ENCODE measurements at places on chromosomes 4 and X. TPM values are rescaled to one million over a fixed set of nuclear protein-coding genes. Genes with fewer than 3 reads are reported as not detected.

GRCh38 chr4:100075056-100075455 is 115.2 kb downstream of the DDIT4L start:
- H3K4me3 ChIP-seq = no peak overlapping the region
- no peaks in the 10 kb centered on the region for H3K27me3 ChIP-seq
- H3K36me3 ChIP-seq = no peaks in the 10 kb centered on the region
- DNase-seq = no peak
- H3K27ac ChIP-seq = no peak overlapping the region

DNA sequence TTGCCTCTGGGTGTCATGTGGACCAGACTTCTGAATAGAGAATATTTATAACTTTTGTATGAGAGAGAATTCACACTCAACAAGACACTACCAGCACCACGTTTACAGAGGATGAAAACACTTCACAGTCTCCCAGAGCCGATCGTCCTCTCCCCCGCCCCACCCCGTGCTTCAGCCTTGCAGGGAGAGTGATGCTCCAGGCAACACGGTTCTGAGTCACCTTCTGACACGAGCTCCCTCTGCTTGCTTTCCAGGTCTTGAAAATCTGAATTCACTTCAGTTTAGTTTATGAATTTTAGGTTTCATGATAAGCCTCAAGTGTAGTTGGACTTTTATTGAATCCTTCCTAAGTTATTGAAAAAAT is 59.8 kb downstream of the CPLX1 start:
- H3K36me3 ChIP-seq = peaks cover 100% of the 10 kb centered on the region
- no peak for DNase-seq
- no peaks in the 10 kb centered on the region for H3K27me3 ChIP-seq
- H3K27ac ChIP-seq = no peak overlapping the region

- H3K27me3 ChIP-seq = no peaks in the 10 kb centered on the region
- DNase-seq = no peak
- no peaks in the 10 kb centered on the region for H3K4me1 ChIP-seq
Observed at GRCh38 chrX:106802063-106802387, 448 bp upstream of the TBC1D8B start.

- H3K36me3 ChIP-seq = no peaks in the 10 kb centered on the region
- H3K27me3 ChIP-seq = no peaks in the 10 kb centered on the region
- no peak overlapping the region for H3K27ac ChIP-seq
- no peaks in the 10 kb centered on the region for H3K4me1 ChIP-seq
- H3K4me3 ChIP-seq = no peak overlapping the region
Observed at GRCh38 chr4:77994194-77994721, 62.9 kb upstream of the FRAS1 start.

DNA sequence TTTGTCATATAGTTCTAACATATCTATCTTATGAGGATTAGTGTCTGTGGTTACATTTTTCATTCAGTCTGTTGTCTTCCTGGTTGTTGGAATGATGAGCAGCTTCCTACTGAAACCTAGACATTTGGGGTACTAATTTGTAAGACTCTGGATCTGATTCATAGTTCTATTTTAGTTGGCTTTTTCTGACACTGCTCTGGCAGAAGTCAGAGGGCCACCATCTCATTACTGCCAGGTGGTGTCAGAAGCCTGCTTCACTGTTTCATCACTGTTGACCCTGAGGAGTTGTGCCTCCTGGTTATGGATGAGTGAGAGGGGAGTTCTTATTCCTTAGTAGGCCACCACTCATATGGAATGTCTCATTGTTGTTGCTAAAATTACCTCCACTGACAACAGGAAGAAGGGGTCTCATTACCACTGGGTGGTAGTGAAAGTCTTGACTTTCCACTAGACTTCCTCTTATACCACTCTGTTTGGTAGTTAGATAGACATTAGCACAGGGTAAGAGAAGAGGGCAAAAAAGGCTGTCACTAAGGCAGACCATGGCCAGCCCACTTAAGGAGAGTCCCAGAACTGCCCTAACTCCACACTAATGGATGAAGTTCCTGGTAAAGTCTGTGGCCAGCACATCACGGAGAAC is 395.2 kb downstream of the SPOCK3 start:
- H3K4me3 ChIP-seq = no peak overlapping the region
- no peak overlapping the region for H3K27ac ChIP-seq
- no peak for DNase-seq
- no peaks in the 10 kb centered on the region for H3K27me3 ChIP-seq
- H3K36me3 ChIP-seq = no peaks in the 10 kb centered on the region

ARX gene
- total RNA-seq = not detected

DNA sequence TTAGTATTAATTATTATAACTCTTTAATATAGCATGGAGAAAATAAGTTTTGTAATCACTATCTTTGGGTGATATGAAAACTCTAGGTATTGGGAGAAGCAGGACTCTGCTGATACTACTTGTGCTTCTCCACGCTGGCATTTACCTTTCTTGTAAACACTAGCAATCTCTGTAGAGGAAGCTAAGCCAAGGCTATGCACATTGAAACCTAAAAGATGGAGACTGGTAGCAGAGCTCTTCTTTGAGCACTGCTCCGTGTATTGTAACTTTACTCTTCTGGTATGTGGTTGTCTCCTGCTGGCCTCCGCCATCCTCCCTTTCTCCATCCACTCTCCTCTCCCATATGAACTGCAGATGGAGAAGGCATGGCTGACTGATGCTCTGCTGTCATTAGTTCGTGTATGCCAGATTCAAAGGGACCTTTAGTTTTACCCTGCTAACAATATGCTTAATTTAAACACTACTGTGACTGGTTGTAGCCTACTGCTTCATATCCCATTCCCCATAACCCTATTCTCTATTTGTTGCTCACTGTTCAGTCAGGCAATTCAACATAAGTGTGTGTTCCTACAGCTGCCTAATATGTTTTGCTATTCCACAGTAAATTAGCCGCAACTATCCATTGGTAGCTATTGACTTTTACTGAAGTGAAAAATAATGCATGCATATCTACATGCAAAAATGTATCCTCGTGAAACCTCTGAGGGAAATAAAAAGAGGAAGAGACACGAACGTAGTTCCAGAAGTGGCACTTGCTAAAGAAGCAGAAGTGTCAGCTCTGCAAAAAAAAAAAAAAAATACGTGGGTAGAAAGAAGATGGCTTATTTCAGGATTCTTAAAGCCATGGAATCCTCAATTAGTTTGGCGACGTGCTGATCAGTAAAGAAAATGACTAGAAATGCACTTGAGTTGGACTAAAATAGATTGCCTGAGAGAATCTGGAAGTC is 55.6 kb upstream of the CCSER1 start:
- no peaks in the 10 kb centered on the region for H3K36me3 ChIP-seq
- DNase-seq = no peak
- no peak overlapping the region for H3K27ac ChIP-seq
- H3K27me3 ChIP-seq = no peaks in the 10 kb centered on the region
